ENCODE measurements at places on chromosomes 16 and 17.
A peak's percentile ranks its signal among the peaks of the same experiment; 100 is the strongest.

- peak; percentile 90 for DNase-seq
These were observed at the start of the genes HCFC1R1 and THOC6 for GRCh38 chr16:3023669-3024478. Gene HCFC1R1, minus strand, starts transcription at chr16:3023942. Its CDS starts 1 bp downstream, at chr16:3023941. Gene THOC6, plus strand, starts transcription at chr16:3024035. Its CDS starts 292 bp downstream, at chr16:3024327.

DNA sequence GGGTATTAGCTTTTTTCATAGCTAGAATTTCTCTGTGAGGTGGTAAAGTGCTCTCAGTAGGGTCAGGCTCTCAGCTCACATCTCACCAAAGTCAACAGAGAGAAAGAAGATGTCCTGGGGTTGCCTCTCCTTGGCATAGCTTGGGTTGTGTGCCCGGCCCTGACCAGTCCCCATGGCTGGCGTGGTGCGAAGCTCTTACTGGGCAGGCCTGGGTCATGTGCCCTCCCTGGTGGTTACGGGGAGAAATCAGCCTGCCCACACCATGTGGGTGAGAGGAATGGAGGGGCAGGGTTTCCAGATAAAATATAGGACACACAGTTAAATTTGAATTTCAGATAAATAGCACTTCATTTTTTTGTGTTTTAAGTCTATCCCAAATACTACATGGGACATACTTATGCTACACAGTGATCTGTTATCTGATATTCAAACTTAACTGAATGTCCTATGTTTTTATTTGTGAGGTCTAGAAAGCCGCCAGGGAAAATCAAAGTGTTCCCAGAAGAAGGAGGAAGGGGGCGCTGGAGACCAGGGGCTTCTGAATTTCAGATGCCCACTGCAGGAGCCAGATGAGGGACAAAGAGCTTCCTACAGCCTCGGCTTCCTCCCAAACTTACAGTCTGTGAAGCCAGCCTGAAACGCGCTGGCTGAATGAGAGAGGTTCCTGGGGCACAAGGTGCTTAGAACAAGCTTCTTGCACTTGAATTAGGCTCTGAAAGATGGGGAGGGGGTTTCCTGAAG is 45.4 kb downstream of the NKD1 start:
- DNase-seq: no peak

- no peak for DNase-seq
These were observed 50.4 kb downstream of the TRARG1 start for GRCh38 chr17:1329745-1330343.

DNA sequence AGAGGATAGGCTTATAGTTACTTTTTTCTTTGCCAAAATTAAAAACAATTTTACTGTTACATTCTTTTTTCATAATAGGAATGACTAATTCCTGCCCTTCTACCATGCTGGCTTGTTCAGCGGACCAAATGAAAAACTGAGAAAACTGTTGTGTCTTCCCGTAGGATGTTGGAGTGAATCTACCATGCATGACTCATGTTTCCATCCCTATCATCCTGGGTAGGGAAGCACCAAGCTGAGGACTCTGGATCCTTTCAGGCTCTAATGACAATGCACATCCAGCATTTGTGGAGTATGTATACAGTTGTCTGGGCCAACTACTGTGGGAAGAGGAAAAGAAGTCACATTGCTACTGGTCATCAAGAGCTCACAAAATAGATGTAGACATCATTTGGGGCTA is 41.1 kb upstream of the DHX8 start:
- no peak for DNase-seq

- DNase-seq: no peak
These were observed 16.3 kb downstream of the HS3ST4 start for GRCh38 chr16:25707982-25708583.

GRCh38 chr17:63622574-63623390 is 565 bp downstream of the MAP3K3 start:
- peak; percentile 47 for DNase-seq

DNA sequence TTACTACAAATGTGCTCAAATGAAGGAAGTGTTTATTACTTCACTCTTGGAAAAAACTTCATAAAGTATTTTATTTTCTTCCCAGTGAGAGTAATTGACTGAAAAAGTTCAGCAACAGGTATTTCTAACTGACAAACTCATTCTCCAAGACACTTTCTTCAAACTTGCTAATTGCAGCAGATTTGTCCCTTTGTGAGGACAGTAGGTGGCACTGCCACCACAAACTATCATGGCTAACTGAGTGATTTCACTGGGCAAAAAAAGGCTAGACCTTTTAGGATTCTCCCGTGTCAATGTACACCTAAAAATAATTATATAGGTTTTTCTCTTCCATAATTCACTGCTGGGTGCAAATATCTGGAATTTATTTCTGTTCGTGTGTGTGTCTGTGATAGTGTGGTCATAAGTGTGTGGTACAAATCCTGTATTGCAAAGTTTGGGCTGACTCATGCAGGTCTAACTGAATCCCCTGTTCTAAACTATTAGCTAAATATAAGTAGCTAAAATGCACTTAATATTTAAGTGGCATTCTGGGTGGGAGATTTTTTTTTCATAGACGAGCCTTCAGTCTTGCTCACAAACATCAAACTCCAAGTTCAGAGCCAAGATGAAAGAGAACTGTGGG is 3.9 kb downstream of the HS3ST3A1 start:
- DNase-seq: no peak

DNA sequence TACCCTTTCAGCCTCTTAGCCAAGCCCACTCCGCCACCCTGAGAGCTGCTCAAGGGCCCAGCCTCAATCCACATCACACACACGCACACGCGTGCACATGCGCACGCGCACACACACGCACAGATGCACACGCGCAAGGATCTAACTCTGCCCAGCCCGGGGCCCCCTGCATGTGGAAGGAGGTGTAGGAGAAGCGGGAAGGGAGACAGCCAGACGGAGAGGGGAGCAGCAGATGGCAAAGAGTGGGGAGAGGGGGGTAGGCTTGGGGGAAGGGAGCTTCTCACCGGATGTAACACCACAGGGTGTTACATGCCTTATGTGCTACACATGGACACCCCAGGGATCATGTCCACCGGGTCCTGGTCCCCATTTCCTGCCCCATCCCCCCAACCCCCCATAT is 15.3 kb downstream of the DLG4 start:
- DNase-seq: no peak

DNA sequence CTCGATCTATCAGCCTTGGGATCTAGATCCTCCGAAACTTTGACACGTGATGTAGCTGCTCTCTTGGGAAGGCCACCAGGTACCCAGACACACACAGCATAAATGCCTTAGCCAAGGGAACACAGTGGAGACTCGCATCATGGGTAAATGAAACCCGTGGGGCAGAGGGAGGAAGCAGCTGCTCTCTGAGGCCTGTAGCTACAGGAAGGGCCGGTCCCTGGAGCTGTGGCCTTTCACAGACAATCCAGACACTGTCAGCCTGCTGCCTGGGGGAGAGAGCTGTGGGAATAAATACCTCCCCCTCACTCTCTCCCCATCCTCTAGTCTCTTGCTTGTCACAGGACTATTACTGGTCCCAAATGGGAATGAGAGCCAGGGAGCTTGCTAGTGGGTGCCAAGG is 351.2 kb downstream of the UTP18 start:
- DNase-seq: no peak

DNA sequence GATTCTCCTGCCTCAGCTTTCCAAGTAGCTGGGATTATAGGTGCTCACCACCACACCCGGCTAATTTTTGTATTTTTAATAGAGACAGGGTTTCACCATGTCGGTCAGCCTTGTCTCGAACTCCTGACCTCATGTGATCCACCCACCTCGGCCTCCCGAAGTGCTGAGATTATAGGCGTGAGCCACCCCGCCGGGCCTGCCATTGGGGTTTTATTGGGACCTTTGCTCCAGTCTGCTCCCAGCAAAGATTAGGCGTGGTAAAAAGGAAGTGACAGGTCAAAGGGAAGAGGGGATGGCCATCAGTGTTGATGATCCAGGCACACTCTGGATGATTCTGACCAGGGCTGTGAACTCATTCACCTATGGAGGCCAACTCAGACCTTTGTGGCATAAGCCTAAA is 20.5 kb downstream of the MYLK3 start:
- no peak for DNase-seq

DNA sequence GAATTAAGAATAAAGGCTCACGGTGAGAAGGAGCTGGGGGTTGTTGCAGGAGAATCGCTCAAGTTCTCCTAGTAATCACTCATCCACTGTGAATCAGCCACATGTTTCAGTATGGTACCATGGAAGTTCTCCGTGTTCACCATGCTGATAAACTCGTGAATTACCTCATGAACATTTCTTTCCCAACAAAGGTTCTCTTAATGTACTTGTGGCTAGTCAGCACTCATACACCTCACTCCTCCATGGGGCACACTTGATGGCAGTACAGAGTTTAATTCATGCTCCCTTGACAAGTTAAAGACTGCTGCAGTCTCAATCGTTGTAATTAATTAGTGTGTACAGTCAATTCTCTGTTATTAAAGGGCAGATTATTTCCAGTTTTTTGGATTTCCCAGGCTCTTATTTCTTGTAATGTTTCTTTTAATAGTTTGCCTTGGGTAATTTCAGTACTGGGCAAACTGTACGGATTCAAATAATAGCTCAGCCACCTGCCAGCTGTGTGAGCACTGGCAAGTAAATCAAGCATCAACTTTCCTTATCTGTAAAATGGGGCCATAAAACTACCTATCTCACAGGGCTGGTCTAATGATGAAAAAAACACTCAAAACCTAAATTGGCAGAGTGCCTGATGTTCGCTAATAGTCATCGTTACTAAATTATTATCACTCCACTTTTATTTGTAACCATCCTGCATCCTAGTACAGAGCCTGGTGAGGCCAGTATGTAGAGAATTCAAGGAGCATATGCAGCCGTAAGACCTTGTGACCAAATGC is 6.1 kb downstream of the GOT2 start:
- no peak for DNase-seq

- no peak for DNase-seq
These were observed at the start of gene VAT1L for GRCh38 chr16:77788181-77789084. Gene VAT1L, plus strand, starts transcription at chr16:77788564. Its CDS starts 119 bp downstream, at chr16:77788683.

DNA sequence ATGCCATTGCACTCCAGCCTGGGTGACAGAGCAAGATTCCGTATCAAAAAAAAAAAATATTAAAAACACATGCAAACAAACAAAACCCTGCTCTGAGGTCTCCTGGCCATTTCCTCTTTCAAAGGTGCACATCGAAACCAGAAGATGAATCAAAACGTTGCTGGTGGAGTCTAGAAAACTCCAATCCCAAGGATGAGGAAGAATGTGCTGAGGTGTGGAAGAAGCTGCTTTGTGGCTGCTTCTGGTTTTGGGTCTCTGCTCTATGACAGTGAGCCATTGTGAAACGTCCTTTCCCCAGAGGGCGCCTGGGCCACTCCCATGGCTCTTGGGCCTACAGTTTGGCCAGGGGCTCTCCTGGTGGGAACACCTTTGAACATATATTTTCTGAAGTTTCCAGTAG is 112.6 kb downstream of the IRF8 start:
- DNase-seq: no peak

DNA sequence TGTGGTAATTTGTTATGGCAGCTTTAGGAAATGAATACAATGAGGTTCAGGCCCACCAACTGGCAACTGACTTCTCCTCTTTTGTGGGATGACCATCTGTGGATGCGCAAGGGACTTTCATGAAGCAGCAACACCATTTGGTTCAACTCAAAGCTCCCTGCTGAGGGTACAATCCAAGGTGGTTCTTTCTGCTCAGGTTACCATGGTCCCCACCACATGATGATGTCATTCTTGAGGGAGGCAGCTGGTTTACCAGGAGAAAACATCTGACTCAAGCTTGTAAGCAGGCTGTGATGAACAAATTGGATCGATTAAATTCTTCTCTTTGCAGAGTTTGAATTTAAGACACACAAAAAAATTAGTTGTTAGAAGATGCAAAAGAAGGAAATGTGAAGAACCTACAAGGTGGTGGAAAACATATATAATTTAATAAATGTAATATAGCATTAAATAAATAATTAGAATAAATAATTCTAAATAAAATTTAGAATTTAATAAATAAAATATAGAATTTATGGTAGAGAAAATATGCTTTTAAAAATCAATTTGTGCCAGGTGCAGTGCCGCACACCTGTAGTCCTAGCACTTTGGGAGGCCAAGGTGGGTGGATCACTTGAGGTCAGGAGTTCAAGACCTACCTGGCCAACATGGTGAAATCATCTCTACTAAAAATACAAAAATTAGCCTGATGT is 67.6 kb upstream of the ANKFN1 start:
- DNase-seq: no peak

DNA sequence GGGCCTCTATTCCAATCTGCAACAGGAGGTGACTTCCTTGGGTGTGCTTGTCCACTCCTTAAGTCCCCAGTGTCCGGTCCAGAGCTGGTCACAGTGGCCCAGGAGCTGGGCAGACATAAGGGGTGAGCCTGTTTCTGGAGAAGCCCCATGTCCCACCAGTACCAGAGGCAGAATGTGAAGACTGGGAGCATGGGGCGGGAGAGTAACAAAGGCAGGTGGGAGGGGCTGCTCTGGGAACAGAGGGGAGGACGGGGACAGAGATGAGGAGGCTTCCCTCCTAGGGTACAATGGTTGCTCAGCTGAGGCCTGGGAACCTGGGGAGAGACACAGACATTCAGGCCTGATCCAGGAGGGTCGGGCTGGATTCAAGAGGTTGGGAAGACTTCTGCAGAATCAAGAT is 323.3 kb upstream of the TNRC6C start:
- no peak for DNase-seq

DNA sequence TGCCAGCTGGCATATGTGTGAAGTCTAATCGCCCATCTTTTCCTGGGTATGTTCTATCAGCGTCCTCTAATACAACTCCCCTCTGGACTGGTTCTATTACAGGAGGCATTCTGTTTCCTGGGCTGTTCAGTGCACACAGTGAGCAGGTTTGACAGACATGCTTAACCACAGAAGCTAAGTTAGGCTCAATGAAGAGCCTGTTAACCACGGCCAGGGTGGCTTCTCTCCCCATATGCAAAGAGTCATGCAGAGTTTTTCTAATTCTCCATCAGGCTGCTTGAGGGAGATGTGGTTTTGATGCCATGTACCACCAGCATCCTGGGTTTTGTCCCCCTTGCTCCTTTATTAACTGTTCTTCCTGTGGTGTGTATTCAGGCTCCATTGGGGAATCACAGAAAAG is 57.2 kb upstream of the ALOX12 start:
- no peak for DNase-seq

GRCh38 chr16:14283786-14284185 is 212.7 kb downstream of the MRTFB start:
- DNase-seq: no peak

DNA sequence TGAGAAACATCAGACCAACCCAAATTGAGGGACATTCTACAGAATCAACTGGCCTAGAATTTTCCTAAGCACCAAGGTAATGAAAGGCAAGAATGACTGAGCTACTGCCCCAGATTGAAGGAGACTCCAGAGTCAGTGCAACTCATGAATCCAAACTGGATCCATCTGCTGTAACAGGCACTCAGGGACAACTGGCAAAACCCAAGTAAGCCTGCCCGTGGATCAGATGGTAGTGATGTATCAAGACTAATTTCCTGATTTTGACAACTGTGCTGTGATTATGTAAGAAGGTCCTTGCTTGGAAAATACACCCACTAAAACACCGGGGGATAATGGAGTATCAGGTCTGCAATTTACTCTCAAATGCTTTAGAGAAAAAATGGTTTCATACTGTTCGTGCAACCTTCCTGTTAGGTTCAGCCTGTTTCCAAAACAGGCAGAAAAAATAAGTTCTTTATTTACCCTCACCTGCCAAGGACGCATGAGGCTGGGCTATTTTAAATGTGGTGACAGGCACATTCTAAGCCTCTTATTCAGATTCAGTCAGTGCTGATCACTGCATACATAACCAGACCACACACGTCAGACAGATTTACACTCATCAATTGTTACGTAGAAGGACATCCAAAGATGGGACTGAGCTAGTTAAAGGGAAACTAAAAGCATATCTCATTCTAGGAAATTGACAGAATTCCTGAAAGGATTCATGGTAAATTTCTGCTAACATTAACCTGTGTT is 7.0 kb downstream of the MBTPS1 start:
- DNase-seq: no peak

- peak; percentile 32 for DNase-seq
These were observed 10.5 kb downstream of the DBNDD1 start for GRCh38 chr16:90008708-90009145.

Measured in activated CD4-positive, CD25-positive, alpha-beta regulatory T cell (primary cell).